ENCODE measurements at places on chromosomes 4 and X.

- DNase-seq: no peak
These were observed 190.4 kb upstream of the PCDH10 start for GRCh38 chr4:132958457-132959263.

- no peak for DNase-seq
These were observed 37.2 kb upstream of the HGFAC start for GRCh38 chr4:3404546-3404945.

GRCh38 chrX:54064564-54064963, 20.3 kb upstream of the PHF8 start:
- no peak for DNase-seq

GRCh38 chr4:92483341-92483740, 179.6 kb downstream of the GRID2 start:
- DNase-seq: no peak

DNA sequence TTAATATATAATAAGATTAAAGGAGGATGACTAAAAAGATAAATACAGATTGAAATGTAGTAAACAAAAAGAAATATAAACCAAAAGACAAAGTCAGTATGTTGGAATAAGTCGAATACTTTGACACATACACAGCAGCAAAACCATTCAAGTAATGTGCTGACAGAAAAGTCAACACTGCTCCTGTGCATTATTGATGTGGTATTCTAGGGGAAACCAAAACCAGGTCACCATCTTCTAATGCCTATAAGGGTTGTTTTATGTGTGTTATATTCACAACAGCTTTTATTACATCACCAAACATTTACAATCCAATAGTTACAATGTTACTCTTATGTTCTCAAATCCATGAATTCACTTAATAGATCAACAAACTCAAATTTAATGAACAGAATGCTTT, 111.8 kb upstream of the DKK2 start:
- DNase-seq: no peak

- no peak for DNase-seq
These were observed 734.4 kb upstream of the PABPC4L start for GRCh38 chr4:134936014-134936413.

DNA sequence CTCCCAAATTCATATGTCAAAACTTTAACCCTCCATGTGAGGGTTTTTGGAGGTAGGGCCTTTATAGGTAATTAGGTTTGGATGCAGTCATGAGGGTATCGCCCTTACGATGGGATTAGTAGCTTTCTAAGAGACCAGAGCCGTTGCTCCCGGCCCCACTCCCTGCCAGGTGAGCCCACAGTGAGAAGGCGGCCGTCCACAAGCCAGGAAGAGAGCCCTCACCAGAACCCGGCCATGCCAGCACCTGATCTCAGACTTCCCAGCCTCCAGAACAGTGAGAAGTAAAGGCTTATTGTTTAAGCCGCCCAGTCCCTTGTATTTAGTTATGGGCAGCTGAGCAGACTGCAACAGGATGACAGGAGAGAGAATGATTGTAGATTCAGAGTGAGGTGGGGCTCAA, 40.8 kb downstream of the DCTD start:
- DNase-seq: no peak

- DNase-seq: no peak
These were observed 54.0 kb downstream of the SNX25 start for GRCh38 chr4:185263419-185263818.

GRCh38 chrX:15737959-15738902, at the start of gene CA5B:
TSS of gene CA5B (plus strand) at chrX:15738270. CDS start at chrX:15750024, 11,754 bp downstream.
- DNase-seq: peak; percentile 63

DNA sequence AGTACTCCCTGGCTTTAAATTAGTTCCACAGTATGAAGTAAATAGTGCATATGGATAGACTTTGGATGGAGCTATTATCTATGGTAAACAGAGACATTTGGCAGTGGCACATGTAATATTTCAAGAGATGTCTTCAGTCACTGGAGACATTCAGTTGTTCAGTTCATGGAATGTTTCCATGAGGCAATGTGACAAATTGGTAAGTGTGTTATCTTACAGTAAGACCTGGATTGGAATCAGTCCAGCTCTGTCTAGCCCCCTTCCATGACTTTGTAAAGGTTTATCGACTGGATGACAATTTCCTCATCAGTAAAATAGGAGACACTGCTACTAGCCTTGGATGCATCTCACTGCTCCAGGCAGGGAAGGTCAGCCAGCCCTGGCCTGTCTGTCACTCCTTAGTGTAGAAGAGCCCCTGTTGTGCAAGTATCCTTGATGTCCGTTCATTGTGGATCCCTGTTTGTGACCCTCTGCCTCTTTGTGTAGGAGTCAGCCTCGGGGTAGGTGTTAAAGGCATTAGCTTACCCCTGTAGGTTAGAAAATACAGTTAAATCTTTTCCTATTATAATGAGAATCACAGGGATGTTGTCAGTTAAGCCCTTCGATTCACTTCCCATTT, 335.9 kb downstream of the ANK2 start:
- no peak for DNase-seq

DNA sequence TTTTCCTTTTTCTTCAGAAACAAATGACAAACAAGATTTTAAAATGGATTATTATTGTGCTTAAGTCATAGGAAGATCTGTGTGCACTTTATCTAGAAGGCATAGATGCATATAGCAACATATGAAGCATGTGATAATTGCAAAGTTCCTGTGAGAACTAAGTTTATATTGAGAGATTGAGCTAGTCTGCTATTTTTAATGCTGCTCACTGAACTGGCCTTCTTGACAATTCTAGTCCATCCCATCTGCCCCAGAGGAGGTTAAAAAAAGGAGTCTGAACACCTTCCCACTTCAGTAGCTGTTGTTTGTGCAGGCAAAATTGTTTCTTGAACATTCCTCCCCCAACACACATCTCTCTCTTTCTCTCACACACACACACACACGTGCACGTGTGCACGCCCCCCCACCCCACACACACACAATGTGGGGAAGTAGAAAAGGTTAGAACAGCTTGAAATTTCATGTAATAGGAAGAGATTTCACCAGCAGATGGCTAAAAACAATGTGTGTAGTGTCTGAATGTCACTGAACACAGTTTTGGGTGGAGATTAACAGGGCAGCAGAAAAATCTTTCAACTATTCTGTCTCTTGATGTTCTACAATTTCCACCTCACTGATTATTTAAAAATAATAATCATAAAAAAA, 108.0 kb downstream of the GPM6A start:
- DNase-seq: no peak

DNA sequence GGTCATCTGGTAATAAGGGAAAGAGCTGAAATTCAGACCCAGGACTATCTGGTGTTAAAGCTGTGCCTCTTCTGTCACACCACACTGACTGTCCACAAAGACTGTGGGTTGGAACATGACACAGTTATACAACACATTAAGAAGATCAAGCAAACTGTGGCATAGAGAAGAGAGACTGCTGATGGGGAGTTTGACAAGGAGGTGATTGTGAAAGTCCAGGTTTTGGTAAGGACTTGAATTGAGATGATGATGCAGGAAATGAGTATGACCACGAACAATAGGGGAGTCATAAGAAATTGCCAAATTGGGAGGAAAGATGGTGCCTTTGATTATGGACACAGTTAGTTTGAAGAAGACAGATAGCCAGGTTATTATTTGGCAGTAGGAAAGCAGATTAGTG, 163.4 kb downstream of the PDGFRA start:
- DNase-seq: no peak

- DNase-seq: no peak
These were observed 174.4 kb upstream of the SPIN4 start for GRCh38 chrX:63525491-63525890.

DNA sequence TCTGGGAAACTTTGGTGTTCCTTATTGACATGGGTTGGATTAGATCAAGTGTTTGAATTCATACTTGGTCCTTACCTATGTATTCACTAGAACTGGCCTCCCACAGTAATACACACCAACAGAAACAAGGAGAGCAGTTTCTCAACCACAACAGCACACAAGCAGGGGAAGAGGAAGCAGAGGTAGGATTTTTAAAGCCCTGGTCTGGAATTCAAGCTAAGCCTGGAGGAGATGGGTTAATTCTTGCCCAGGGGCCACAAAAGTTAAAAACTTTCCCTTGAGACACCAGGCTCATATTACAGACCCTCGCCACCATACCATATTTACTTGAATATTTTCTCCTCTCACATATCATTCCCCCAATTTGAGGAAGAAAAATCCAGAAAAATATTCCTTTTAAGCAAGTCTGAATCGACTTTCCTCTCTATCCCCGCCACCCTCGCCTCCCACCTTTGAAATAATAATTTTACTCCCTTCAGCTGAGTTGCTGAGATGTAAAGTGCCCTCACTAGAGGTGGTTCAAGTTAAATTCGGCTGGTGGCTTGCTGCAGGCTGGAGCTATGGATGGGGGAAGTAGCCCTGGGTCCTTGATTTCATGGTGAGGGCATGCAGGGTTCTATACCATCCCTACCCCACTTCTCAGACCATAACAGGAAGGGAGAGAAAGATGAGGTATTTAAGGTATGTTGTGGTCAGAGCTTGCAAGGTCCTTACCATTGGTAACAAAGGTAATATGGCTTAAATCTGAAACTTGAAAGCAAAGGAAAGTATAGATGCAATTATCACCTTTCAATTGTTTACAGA, 440.2 kb downstream of the INPP4B start:
- no peak for DNase-seq

DNA sequence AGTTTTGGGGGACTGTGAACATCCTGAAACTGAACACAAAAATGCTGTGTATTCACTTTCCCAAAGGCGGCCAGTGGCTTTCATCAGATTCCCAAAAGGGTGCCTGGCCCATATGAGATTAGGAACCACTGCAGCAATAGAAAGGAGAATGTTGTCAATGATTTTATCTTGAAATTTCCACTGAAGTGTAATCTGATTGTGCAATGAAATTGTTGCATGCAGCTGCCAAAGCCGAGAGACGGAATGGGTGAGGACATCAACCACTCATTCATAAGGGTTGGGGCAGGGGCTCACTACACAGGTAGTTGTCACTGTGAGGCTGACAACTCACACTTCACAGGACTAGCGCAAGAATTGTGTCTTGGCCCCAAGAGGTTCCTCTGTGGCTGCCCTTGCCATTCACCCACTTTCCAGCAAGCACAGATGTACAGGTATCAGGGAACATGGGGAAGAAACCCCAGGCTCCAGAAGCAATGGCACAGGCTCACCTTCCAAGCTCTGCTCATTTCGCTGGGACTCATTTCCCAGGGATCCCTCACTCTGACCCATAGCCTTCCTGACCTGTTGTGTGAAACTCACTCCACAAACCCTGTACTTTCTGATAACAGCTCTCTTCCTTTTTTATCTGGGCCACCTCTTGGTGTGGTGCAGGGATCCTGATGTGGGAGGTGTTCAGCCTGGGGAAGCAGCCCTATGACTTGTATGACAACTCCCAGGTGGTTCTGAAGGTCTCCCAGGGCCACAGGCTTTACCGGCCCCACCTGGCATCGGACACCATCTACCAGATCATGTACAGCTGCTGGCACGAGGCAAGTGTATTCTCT, 48.8 kb downstream of the BMX start:
- DNase-seq: no peak

GRCh38 chr4:150974252-150974640, 40.8 kb downstream of the LRBA start:
- no peak for DNase-seq

DNA sequence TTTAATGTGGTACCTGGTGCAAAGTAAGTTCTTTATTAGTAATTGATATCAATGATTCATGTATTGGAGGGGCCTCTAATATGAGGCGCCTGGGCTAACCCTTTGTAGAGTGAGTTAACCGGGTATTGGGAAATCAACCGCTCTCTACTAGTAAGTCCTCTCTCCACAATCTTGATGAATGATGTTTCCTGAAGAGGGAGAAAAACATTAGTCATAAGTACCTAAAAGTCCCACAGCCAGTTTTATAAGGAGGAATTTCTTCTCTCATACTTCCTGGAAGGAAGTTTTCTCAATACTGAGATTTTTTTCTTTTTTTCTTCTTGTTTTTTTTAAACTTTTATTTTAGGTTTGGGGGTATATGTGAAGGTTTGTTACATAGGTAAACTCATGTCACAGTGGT, 62.3 kb downstream of the AGTR2 start:
- no peak for DNase-seq

- no peak for DNase-seq
These were observed 64.7 kb upstream of the RPL34 start for GRCh38 chr4:108555701-108556100.

DNA sequence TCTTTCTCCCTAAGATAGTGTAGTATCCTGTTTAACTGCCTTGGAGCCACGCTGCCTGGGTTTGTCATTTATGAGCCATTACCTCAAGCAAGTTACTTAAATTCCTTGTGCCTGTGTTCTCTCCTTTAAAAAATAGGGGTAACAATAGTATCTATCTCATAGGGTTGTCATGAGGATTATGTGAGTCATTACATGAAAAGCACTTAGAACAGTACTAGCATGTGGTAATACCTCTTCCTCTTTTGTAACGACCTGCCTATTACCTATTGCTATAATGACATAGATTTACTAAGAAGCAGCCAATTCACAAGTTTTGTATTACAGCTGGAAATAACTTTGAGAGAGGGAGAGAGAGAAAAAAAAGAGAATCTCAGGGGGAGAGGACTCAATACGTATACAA, 834.7 kb downstream of the RAPGEF2 start:
- DNase-seq: no peak

GRCh38 chr4:113882668-113883067, 96.8 kb downstream of the ARSJ start:
- no peak for DNase-seq

- DNase-seq: no peak
These were observed 172.9 kb downstream of the PTTG2 start for GRCh38 chr4:38132843-38133662.

DNA sequence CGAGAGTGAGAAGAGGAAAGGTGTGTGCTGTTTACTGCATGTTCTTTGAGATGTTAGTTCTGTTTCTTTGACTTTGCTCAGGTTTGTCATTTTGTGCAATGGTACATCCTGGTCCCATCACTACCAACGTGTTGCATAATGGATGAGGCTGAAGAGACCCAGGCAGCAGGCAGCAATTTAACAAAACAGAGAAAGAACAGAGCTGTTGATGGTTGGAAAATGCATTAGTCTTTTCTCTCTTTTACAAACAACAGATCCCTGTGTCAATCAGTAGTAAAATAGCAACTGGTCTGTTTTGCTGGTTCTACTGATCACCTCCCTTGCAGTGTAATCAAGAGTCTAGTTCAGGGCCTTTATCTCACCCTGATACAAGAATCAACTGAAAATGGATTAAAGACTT, 64.8 kb upstream of the LIMCH1 start:
- DNase-seq: no peak

Measured in right renal cortex interstitium (tissue), 3 donors.